ENCODE measurements at places on chromosomes 16 and 17.
A peak's percentile ranks its signal among the peaks of the same experiment; 100 is the strongest.

GRCh38 chr17:77555741-77556291 lies 402.7 kb upstream of the TNRC6C start:
- no peak for ATAC-seq

- ATAC-seq, result no peak
These were observed 269.9 kb downstream of the SHISA9 start for GRCh38 chr16:13171313-13171712.

DNA sequence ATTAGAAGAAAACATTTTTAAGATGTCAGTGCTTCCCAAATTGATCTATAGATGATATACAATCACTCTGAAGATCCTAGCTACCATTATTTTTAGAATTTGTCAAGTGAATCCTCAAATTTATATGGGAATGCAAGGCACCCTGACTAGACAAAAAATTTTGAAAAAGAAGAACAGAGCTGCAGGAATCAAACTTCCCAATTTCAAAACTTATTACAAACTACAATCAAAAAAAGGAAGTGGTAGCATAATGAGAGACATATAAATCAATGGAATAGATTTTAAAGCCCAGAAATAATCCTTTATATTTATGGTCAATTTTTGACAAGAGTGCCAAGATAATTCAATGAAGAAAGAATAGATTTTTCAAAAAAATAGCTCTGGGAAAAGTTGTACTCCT lies 198.3 kb upstream of the KCNJ16 start:
- no peak for ATAC-seq

- ATAC-seq, result peak; percentile 43
These were observed 36.6 kb upstream of the IL21R start for GRCh38 chr16:27365142-27366089.

DNA sequence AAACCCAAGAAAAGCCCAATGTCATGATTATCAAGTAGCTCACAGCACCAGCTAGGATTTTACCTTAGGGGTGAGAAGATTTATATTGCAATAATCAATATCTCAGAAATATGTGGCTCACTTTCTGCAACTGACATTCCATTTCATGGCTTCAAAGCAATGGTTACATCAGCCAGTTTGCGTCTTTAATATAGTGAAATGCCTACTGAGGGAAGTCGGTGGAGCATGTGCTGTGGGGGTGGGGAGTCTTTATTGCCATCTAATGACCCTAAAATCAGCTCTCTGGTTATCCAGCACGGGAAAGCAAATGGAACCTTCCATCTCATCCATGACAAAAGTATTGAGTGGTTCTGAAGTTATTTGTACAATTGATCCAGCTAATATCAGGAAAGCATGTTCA lies 395.5 kb downstream of the CA10 start:
- no peak for ATAC-seq

DNA sequence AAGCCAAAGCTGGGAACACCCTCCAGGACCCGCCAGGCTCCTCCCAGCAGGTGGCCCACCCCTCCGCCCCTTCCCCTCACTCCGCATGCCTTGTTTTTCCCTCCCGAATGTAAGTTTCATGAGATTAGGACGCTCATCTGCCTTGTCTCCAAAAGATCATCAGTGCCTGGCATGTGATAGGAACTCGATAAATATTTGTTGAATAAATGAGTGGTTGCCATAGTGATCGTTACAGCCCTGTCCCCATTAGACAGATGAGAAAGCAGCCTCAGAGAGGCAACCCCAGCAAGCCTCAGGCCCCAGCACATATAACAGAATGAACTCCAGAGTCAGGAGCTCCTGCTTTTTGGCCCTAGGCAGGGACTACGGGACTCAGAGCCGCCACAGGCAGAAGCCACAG lies 5.0 kb downstream of the CAMKK1 start:
- ATAC-seq, result no peak

- no peak for ATAC-seq
These were observed 150.4 kb upstream of the CIBAR2 start for GRCh38 chr16:85262558-85263238.

- ATAC-seq, result peak; percentile 76
These were observed 15.8 kb downstream of the TMC6 start for GRCh38 chr17:78112518-78113471.

DNA sequence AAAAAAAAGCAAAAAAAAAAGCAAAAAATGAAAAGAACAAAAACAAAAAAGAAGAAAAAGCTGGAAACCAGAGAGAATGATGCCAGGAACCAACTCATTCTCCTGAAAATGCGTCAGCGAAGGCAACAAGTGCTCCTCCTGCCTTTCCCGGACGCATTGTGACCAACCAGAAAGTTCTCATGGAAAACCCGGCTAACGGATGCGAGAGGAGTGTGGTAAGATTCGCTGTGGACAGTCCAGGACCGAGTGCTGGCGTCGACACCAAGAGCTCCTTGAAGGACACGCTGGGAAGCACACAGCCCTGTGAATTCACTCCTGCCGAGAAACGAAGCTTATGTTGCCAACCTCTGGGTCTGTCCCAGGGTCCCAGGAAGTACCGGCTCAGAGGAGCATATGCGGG lies 43.4 kb downstream of the METRNL start:
- ATAC-seq, result no peak

DNA sequence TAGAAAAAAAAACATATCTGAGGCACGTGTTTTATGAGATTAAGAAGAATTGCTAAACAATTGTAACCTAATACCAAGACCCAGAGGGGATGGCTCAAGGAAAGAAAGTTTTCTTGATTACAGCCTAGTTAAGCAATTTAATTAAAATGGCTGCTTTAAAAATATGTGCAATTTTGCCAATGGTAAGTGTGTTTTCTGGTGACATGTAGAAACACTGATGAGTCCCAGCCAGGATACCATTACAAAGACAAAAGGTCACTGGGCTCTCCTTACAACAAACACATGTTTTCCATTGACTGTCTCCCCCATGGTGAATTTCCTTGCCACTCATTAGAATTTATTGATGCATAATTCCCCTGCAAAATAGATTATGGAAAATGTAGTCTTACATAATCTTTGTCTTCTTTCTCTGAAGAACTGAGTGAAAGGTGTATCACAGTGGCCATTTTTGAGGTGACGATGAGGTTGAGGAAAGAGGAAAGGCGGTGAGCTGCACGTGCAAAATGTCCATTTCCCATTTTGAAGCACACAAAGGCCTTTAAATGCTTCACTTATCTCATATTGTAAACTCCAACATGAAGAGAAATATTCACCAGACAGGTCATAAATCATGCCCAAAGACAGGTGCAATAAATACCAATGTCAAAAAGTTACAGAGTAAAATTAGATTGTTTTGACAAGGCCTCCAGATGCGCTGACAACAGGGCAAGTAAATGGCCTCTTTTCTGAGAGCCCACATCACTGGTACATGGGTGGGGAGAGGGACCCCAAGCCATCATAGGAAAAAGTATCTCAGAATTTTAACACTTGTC lies 696.9 kb downstream of the KCNJ2 start:
- no peak for ATAC-seq

GRCh38 chr16:58054289-58054688 lies 28.7 kb downstream of the MMP15 start:
- no peak for ATAC-seq

DNA sequence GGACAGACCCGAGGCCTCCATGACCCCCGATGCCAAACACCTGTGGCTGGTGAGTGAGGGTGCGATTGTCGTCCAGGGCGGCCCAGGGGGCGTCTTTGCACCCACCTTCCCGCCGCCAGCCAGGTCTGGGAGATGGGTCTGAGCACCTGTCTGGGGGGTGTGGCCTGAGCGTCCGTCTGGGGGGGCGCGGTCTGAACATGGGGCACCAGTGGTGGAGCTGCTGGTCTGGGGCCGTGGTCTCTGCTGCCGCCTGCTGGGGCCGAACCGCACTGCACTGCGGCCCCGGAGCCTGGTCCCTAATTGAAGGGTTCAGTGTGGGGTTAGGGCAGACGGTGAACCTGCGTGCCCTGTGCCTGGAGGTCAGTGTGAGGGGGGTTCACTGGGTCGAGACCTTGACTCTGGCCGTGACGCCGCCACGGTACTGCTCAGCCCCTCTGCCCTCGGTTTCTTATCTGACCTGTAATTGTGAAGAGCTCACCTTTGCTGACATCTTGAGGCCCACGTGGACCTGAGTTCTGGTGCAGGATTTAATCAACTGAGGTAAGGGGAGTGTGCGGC lies 12.6 kb upstream of the TCF25 start:
- peak; percentile 82 for ATAC-seq

DNA sequence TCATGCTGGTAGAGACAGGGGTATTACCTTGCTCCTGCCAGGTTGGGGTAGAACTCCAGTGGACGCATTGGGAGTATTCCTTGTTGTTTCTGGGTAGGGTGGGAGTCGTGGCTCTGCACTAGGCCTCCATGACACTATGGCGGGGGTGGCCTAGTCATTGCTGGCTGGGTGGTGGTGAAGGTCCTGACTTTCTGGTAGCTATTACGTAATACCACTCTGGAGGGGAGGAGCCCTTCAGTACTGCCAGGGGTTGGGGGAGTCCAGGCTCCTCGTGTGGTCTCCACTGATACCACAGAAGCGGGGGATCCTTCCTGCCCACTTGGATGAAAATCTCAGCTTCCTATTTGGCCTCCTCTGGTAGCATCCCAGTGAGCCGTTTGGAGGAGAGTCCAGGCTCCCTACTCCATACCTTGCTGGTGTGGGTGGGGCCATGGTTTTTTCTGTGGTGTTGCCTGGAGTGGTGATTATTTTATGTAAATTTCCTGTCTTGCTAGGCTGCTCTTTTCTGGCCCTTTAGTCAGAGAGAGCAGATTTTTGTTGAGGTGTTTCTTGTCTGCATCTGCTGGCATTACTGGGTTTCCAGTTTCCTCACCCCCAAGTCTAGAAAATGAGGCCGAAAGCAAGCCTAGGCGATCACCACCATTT lies 65.8 kb upstream of the GNG13 start:
- ATAC-seq, result no peak

- no peak for ATAC-seq
These were observed 580 bp downstream of the RANGRF start for GRCh38 chr17:8289103-8289397.

DNA sequence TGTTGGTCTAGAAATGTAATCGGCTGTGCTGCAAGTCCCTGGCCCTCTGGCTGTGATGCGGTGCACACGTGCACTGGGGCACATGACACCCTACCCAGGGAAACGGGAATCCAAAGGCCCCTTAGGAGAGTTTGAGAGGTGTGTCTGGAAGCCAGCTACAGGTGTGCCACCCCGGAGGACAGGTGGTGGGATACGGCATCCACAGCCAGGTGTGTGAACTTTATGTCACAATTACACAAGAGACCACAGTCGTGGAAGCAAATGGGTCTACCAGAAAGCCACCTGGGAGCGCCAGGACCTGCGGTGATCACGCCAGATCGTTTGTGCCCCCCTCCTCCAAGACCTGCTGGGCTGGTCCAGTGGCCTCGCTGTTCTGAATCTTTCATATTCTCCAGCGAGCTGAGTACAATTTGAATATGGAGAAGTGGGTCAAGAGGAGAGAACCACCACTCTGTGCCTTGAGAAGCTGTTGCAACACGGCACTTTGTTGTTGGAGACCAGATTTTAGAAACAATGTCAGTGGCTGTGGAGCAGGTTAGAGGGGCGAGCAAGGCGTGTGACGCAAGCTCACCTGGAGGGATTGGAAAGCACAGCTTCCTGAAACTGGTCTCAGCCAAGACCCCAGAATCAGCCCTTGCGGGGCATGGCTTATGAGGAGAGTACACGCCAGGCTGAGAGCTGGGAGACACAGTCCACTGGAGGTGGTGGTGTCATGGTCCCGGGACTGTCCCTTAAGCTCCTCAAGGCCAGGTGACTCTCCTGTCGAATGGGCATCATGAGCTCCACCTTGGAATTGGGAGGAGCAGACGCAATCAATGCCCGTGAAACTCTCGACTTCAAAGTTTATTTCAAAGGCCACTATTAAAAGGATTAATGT lies 37.4 kb downstream of the COX4I1 start:
- ATAC-seq, result no peak

DNA sequence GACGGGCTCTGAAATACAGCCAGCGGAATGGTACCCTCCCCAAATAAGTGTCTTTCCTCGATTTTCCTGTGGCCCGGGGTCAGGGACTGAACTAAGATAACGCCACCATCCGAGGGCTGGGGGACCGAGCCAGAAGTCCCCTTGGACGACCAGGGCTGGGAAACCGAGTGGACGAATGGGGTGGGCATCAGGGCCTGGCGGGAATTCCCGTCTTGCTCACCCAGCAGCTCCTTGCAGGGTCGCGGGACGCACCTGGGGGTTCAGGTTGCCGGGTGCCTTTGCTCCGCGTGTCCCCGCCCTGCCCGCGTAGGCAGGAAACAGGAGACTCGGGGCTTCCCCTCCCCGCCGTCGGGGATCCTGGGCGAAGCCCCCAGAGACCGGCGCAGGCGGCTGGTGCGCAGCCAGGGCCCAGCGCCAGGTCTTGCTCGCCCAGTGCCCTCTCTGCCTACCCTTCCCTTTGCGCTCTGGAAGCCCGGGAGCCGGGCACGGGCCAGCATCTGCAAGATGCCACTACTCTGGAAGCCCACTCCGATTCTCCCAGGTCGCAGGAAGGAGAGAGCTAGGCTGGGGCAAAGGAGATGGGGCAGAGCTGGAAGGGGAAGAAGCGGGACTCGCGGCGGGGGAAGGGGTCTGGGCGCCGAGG lies 665 bp upstream of the GRIN2C start:
- ATAC-seq, result no peak

DNA sequence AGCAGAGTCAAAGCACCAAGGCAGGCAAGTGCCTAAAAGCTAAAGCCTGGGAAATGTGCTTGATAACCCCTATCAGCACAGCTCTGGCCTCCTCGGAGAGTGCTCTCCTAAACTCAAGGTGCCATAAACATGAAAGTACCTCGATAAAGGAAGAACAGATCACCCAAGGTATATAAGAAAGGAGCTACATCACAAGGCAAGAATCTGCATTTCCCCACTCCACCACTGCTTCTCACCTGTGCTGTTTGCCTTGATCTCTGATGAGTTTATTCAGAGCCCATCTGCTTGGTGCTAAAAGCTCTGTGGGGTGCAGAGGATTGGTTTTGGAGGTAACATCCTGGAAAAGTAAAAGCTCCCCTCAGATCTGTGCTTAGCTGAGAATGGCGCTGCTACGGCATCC lies 449.5 kb upstream of the CDH5 start:
- ATAC-seq, result no peak

- no peak for ATAC-seq
These were observed 269.5 kb downstream of the MAP2K4 start for GRCh38 chr17:12290207-12290606.

- ATAC-seq, result no peak
These were observed 11.2 kb downstream of the QRICH2 start for GRCh38 chr17:76296889-76297288.

GRCh38 chr17:39767147-39767546 lies 29.4 kb downstream of the GRB7 start:
- no peak for ATAC-seq

DNA sequence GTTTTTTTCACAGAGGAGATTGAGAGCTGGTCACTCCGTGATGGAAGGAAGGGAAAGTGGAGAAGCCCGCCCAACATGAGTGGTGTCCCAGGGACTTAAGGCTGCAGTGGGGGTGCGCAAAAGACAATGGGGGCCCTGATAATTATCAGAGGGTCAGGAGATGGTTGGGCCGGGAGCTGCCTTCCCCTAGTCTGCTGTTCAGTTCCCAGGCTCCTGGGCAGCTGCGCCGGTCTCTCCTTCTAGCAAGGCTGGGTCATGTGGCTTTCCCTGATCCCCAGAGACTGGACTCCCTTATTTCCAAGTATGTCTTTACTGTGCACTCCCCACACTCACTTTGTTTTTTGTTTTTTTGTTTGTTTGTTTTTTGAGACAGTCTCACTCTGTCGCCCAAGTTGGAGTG lies 16.2 kb downstream of the CYGB start:
- ATAC-seq, result no peak

- no peak for ATAC-seq
These were observed 122.6 kb downstream of the USP22 start for GRCh38 chr17:20920095-20920814.

All from esophagus mucosa (tissue), 1 donor.